RPMI7951 (cell line): ENCODE measurements at places on chromosomes 3 and 15. TPM values are rescaled to one million over a fixed set of nuclear protein-coding genes. Genes with fewer than 3 reads are reported as not detected.
A peak's percentile ranks its signal among the peaks of the same experiment; 100 is the strongest.

The IQCH gene
- total RNA-seq = 7.0 and 11.5 TPM in 2 replicates

The NPAP1 gene
- not detected in 2 replicates for total RNA-seq

The NR2F2 gene
- 13.2 and 18.7 TPM in 2 replicates for total RNA-seq

The TERC gene
- 45.8 and 88.5 TPM in 2 replicates for total RNA-seq

- no peak for DNase-seq
Observed at GRCh38 chr15:78329625-78330024, 10.5 kb upstream of the CRABP1 start.

- DNase-seq = no peak
Observed at GRCh38 chr3:13199899-13200451, 126.7 kb upstream of the IQSEC1 start.

DNA sequence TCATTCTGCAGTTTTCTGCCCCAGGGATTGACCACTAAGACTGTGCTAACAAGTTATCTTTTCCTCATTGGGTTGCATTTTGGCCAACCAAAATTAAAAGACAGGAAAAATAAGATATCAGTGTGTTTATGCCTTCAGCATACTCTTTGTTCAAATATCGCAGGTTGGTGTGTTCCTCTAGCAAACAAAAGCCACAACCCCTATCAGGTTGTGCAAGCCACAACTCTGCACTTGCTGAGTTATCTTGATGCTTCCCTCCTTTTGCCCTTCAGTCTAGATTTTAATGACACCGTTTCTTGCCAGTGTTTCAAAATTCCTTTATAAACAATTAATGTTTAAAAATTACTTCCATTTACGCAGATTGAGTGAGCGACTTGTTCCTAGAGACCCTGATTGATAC lies 1164.2 kb downstream of the NSUN3 start:
- DNase-seq = no peak

DNA sequence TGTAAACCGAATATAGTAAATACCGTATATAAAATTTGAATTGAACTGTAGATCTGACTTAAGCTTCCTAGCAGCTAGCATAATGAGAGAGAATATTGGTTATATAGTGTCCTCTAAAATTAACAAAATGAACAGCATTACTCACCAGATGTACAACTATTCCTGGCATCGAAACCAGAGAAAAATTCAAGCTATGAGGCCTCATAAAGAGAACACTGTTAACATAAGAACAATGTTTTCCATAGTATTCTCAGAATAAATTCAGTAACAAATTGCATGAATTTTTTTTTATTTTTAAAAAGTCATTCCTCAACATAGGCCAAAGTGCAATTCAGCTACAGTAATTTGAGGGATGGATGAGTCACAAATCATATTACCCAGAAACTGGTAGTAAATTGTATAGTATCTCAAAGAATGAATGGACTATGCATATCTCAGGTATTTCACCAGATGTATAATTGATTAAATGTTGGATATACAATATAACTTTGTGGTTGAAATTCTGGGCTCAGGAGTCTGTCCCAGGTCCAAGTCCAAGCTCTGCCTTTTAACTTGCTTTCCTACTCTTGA lies 5.0 kb downstream of the TMEM207 start:
- DNase-seq = peak; percentile 8

The CCDC14 gene
- 49.3 and 58.5 TPM in 2 replicates for total RNA-seq

GRCh38 chr15:81723701-81724100 lies 322.1 kb downstream of the MEX3B start:
- no peak for DNase-seq

- DNase-seq = peak; percentile 66
Observed at GRCh38 chr15:70376929-70377691, 279.4 kb upstream of the TLE3 start.

DNA sequence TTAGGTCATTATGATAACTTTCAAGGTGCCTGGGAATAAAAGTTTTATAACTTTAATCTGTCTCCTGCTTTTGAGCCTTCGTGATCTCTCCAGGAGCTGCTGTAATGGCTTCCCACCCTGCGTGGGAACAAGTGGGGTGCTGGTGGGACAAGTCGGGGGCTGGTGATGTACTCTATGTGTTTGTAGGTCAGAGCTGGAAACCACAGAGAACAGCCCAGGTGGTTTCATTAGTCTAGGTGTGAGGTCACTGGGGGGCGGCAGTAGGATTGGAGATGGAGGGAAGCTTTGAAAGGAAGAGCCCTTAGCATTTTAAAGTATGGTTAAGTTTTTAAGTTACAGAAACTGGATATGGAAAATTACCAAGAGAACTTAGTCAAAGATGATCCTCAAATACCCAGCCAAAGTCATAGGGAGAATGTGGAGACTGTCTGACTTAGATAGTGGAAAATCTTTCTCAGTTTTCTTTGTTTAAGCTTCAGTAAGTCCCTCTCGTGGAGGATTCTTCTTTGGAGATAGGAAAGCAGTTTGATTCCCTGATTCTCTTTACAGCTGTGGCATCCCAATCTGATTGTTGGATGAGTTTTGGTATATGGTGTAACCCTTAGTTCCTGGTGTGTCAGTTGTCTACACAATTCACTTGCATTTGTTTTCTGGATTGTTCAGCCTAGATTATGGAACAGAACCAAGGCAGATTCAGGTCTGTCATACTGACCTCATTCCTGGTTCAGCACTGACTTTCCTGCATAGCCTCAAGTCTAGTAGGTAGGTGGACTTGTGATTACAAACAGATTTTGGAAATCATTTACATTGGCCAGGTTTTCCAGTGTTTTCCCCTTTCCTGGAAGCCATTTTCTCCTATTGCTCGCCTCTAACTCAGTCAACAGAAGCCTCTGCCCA lies 115.6 kb downstream of the FNDC3B start:
- no peak for DNase-seq

GRCh38 chr3:52436500-52437149 lies 8.3 kb downstream of the SEMA3G start:
- no peak for DNase-seq

The GOLGA8R gene
- total RNA-seq = 0.24 and 0.39 TPM in 2 replicates

The SYNPR gene
- total RNA-seq = not detected in 2 replicates

The MKRN2 gene
- 38.3 and 39.7 TPM in 2 replicates for total RNA-seq

- DNase-seq = peak; percentile 63
Observed at GRCh38 chr15:42065033-42065432, 29.3 kb downstream of the PLA2G4D start.

DNA sequence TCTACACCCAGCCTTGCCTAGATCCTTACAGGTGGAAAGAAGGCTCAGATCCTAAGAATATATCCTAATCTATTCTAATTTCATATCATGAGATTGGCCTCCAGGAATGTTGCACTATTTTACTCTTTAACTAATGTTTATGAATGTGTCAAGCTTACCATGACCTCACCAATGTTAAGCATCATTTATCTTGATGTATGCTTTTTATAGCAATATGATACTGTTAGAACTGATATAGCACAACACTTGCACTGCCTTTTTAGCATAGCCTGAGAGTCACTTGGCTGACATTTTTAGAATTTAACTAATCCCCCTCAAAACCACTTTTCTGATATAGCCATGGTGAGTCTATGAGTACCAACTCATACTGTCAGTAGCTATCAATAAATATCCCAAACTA lies 191.5 kb upstream of the NR2F2 start:
- no peak for DNase-seq

- peak; percentile 37 for DNase-seq
Observed at GRCh38 chr15:84725001-84725491, 9.1 kb upstream of the SEC11A start.

DNA sequence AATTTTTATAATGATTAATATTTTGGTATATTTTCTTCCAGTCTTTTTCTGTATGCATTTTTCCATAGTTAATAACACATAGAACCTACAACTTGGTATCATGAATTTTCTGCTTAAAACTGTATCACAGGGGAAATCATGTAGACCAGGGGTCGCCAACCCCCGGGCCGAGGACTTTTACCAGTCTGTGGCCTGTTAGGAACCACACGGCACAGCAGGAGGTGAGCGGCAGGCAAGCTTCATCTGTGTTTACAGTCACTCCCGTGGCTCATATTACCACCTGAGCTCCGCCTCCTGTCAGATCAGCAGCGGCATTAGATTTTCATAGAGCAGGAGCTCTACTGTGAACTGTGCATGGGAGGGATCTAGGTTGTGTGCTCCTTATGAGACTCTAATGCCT lies 54.7 kb downstream of the RPL22L1 start:
- DNase-seq = no peak

The CYP19A1 gene
- 0.48 and 0.59 TPM in 2 replicates for total RNA-seq

GRCh38 chr3:157931517-157931916 lies 174.7 kb downstream of the SHOX2 start:
- DNase-seq = no peak

The HOMER2 gene
- total RNA-seq = 20.4 and 26.9 TPM in 2 replicates

GRCh38 chr3:46298871-46299607 lies 54.9 kb upstream of the CCR2 start:
- no peak for DNase-seq

DNA sequence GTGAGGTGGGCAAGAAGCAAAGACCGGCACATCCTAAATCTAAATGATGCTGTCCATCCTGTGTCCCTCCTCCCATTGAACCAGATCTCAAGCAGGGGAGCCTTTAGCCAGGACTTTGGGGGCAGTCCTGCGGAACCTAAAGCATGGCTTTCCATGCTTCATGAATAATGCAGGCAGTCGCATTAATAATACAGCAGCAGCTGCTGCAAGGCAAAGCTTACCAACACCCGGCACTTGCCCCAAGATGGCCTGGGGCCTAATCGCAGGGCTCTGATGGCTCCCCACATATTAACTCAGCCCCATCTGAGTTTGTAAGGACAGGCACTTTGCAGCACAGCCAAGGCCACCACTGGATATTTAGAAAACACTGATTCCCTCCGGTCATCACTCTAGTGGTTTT lies 114.4 kb downstream of the NTRK3 start:
- no peak for DNase-seq

DNA sequence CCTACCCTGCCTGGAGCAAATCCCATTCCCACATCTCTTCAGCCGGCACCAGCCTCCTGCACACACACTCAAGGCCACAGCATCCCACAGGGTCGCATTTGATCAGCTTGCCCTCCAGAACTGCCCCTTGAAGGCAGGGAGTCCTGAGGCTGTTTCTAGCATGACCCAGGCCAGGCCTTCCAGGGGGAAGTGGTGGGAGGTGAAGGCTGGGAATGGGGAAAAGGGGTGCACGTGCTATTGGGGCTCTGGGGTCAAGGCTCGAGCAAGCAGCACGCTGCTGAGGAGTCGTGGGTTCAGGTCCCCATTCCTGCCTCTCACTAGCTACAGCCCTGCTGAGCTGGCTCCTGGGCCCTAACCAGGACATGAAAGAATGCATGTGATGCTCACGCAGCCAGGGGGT lies 24.9 kb downstream of the SEMA7A start:
- no peak for DNase-seq

DNA sequence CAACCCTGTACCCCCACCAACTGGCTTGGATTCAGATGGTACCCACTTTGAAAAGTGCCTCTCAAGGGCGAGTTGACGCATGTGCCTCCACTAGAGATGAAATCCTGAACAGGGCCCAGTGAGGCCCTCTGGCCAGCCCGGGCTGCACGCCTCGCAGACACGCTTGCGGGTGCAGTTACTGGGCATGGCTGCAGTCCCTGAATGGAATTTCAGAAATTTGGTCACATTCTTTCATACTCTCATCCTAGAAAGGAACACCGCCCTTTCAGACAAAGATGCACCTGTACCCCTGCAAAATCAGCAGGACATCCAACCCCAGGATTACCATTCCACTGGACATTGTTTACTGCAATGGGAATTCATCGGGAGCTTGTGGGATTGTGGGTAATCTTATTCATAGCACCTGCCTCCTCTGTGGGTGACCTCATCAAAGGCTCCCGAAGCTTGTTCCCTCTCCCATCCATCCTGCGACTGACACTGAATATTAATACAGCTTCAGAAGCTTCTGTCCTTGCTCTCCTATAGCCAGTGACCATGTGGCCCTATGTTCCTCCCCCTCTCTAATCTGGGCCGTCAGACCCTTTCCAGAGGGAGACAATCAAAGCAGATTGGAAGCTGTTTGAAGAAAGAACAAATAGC lies 42.5 kb upstream of the TPM1 start:
- DNase-seq = no peak

DNA sequence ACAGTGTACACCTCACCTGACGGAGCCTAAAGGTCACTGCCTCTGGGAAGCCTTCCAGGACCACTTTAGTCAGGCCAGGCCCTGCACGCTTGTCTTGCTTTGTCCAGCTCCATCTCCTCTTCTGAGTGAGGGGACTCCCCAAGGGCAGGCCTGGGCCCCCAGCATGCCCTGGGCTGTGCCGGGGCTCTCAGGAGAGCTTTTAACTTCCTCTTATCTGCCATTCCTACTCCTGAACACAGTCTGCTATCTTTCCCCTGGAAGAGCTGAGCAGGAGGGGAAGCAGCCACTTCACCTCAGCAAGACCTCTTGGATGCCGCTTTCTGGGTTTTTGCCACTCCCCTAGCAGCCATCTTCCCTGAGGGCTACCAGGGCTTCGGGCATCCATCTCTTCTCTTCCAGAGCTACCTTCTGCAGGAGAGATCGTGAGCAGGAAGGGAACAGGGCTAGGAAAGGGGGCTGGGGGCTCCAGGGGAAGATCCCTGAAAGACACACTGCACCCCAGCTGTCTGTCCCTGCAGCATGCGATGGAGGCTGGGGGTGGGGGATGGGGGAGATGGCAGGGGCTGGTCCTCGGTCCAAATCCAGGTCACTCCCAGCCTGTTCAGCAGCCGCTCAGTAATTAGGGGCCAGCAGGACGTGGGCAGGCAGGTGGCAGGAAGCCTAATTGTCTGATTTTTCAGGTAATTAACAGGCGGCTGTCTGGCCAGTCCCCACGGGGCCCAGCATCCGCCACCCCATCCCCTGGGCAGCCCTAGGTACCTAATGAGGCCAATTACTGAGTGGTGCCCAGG lies 19.9 kb upstream of the RPL29 start:
- DNase-seq = no peak

DNA sequence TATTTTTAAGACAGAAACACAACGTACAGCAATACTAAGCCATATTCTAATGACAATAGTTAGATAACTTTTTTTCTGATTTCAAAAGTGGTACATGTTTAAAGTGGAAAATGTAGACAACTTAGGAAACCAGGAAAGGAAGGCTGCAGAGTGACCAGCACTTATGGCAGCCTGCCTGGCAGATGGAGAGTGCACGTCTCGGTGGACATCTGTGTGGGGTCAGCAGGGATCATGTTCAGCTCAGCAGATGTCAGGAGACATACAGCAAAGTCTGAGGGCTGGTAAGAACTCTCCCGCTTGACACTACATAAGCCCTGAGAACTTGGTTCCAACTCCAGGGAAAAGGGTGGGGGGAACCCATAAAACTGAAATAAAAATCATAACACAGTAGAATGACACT lies 128.6 kb upstream of the ADPGK start:
- DNase-seq = peak; percentile 13

The CHCHD4 gene
- total RNA-seq = 19.7 and 21.1 TPM in 2 replicates

GRCh38 chr15:94576889-94577533 lies 345.6 kb downstream of the MCTP2 start:
- peak; percentile 34 for DNase-seq

- DNase-seq = no peak
Observed at GRCh38 chr3:180633722-180634121, 31.8 kb downstream of the TTC14 start.

The TMF1 gene
- 22.7 and 27.3 TPM in 2 replicates for total RNA-seq

GRCh38 chr15:36924034-36924433 lies 176.3 kb downstream of the MEIS2 start:
- DNase-seq = no peak

DNA sequence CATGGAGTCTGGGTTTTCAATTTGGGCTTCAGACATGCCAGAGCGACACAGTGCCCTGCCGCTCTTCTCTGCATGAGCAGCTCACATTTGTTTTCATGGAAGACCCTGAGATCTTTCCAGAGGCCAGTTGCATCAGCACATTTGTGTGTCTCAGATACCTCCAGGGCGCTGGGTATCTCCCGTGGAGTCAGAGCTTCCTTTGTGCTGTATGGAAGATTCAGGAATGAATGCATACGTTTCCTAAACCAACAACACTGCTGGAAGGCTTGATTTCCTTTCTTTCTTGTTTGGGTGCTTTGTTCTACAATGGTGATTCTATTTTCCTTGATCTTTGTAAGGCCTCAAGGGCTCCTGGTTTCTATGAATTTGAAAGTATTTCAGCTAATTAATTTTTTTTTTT lies 106.5 kb downstream of the CACNA2D3 start:
- no peak for DNase-seq
